ENCODE measurements at places on chromosomes 12 and 14. TPM values are rescaled to one million over a fixed set of nuclear protein-coding genes. Genes with fewer than 3 reads are reported as not detected.

Gene TMEM30B
- total RNA-seq = not detected

Gene OR10G3
- total RNA-seq = not detected

Gene KRT71
- not detected for total RNA-seq

Gene CD4
- not detected for total RNA-seq

Gene KRT75
- total RNA-seq = 0.12 TPM

Gene NTN4
- total RNA-seq = 16.3 TPM

Gene VWF
- 0.23 TPM for total RNA-seq

Gene AGAP2
- 0.99 TPM for total RNA-seq

Gene EID3
- total RNA-seq = 0.66 TPM

Gene PRKD1
- 4.4 TPM for total RNA-seq

Gene ISM2
- not detected for total RNA-seq

Gene CCDC198
- not detected for total RNA-seq

Gene RDH11
- 116 TPM for total RNA-seq

Gene C12orf54
- total RNA-seq = not detected
